Muscle of back (tissue), 13 donors: ENCODE measurements at places on chromosomes 1 and 21. TPM values are rescaled to one million over a fixed set of nuclear protein-coding genes. Genes with fewer than 3 reads are reported as not detected.

GRCh38 chr1:77446841-77447555 lies 165.2 kb downstream of the AK5 start:
- no peak for DNase-seq

KRTAP20-1 gene
- not detected for polyA plus RNA-seq

DNA sequence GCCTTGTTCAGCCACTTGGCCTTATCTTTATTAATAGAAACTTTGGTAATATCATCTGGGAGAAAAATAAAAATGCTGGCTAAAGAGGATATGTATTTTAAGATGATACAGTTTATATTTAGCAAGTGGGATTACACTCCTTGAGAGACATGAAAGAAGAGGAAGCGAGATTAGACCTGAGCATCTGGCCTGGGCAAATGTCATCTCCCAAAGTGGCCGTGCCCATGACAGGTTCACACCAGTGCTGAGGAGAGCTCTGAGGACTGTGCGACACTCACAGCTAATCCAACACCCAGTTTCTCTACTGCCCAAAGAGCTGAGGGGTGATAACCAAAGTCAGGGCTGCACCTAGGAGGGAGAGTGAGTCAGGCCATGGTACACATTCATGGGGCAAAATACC lies 121.7 kb upstream of the DUSP10 start:
- no peak for DNase-seq

FAM167B gene
- polyA plus RNA-seq, result 3.3 TPM

CHAF1B gene
- 5.0 TPM for polyA plus RNA-seq

- no peak for DNase-seq
Observed at GRCh38 chr21:42496839-42497202, 797 bp upstream of the RSPH1 start.
